ENCODE measurements at places on chromosomes 5 and 9.

- no peak for DNase-seq
These were observed 19.5 kb upstream of the ARAP3 start for GRCh38 chr5:141701360-141702119.

GRCh38 chr5:12623408-12623807 is 719.2 kb upstream of the CTNND2 start:
- no peak for DNase-seq

- no peak for DNase-seq
These were observed 11.7 kb upstream of the OR13D1 start for GRCh38 chr9:104682642-104683041.

DNA sequence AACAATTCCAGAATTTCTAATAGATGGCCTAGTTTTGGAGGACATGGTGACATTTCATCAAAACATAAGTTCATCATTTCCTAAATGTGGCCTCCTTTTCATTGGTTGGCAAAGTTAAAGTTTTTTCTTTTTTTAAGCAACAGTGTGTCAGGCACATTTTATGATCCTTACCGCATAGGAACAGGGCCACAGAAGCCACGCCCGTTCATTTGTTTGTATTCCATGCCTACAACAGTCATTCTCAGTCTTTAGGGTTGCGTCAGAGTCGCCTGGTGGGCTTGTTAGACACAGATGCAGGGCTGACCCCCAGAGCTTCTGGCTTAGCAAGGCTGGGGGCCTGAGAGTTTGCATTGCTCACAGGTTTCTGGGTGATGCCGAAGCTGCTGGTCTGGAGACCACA is 130.2 kb downstream of the HSD17B3 start:
- no peak for DNase-seq

DNA sequence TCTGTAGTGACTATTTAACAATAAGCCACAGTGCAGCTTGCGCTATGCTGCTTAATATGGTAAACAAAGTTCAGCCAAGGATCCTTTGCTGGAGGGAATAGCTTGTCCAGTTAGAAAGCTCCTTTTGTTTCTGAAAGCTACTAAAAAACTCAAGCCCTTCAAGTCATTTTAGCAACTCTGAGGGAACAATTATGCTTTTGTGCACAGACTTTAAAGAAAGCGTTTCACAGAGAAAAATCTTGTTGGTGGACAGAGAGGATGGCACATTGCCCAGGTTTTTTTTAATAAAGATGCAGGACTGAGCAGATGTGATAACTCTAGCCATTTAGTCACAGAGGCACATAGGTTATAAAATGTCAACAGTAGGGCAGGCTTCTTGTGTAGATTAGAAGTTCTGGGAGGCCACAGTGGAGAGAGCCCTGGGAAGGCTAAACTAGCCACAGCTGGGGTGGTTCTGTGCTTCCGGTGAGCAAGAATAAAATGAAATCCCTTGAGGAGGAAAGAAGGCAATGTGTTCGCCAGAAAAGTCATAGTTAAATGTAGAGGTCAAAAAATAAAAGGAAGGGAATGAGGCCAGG is 63.4 kb downstream of the ALDH7A1 start:
- DNase-seq: no peak

GRCh38 chr5:165202519-165202910 is 1697.1 kb downstream of the MAT2B start:
- no peak for DNase-seq

Measured in ureter (tissue), 1 donor.